Regular cardiac myocyte (primary cell): ENCODE measurements at places on chromosomes 16 and 17. TPM values are rescaled to one million over a fixed set of nuclear protein-coding genes. Genes with fewer than 3 reads are reported as not detected.

Gene TMEM92
- not detected in 2 replicates for total RNA-seq

Gene CFAP97D1
- total RNA-seq = under 0.01 TPM in 2 replicates

Gene CDH1
- 0.28 and 1.3 TPM in 2 replicates for total RNA-seq

Gene NXPH3
- 0.38 and 2.0 TPM in 2 replicates for total RNA-seq

Gene KRTAP16-1
- not detected in 2 replicates for total RNA-seq

Gene SMPD3
- total RNA-seq = under 0.01 and 0.19 TPM in 2 replicates

Gene FBXL16
- total RNA-seq = under 0.01 TPM in 2 replicates

Gene CDR2
- total RNA-seq = 40.9 and 58.5 TPM in 2 replicates

Gene SLC38A8
- not detected in 2 replicates for total RNA-seq

Gene NOG
- 0.77 and 16.1 TPM in 2 replicates for total RNA-seq

Gene HBA1
- total RNA-seq = not detected in 2 replicates

Gene KCNG4
- not detected in 2 replicates for total RNA-seq

Gene DNAAF8
- total RNA-seq = 2.5 and 2.8 TPM in 2 replicates

Gene ARL4D
- 11.9 and 22.0 TPM in 2 replicates for total RNA-seq

Gene TBC1D3G
- not detected in 2 replicates for total RNA-seq
